ENCODE measurements at places on chromosomes 5 and 9. TPM values are rescaled to one million over a fixed set of nuclear protein-coding genes. Genes with fewer than 3 reads are reported as not detected.
A peak's percentile ranks its signal among the peaks of the same experiment; 100 is the strongest.

DNA sequence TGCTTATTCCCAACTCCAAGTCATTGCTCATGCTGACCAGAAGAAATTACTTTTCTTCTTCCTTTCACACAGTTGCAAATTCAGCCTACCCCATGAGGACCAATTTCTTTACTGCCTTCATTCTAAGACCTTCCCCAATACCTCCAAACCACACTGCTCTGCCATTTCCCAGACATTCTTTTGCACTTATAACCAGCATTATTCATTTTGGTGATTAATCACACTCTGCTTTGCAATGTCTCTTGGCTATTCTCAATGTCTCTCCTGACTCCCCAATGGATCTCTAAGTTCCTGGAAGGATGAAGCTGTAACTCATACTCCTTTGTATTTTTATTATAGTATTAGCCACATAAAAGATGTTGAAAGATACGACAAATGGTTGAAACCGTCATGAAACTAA is 105.7 kb upstream of the RANBP3L start:
- DNase-seq = no peak

DNA sequence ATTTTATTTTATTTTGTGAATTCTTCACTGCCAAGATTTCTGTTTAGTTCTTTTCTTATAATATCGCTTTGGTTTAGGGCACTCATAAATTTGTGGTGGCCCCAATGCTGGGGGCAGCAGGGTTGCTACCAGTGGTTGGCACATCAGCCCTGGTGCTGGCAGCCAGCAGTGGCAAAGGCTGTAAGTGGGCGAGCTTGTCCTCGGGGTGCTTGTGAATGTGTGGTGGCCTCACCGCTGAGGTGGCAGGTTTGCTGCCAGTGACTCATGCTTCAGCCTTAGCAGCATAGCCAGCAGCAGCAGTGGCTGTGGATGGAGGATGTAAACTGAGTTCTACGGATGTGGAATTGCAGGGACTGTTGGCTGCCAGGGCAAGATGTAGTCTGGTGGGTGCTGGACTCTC is 262.9 kb upstream of the DMAC1 start:
- DNase-seq = no peak

DNA sequence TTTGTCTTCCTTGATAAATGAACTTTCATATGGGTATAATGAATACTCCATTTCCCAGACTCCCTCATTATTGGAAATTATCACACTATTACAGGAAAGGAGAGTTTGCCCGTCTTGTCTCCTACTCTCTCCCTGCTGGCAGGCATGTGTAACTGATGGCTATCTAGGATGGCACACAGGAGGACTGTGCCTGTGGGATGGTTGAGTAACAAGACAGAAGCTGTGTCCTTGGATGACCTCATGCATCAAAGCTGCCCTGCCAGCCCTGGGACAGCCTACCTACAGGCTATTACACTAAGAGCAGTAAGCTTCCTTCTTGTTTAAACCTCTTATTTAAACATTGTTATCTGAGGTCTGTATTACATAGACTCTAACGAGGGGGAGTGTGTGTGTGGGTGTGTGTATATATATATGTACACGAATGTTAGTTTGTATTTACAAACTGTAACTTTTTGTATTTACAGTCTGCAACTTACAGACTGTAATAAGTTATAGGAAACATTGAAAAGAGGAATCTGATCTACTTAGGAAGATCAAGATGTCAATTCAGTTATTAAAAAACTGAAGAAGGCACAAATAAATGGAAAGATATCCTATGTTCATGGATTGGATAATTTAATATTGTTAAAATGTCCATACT is 247.6 kb upstream of the ACO1 start:
- no peak for DNase-seq

DNA sequence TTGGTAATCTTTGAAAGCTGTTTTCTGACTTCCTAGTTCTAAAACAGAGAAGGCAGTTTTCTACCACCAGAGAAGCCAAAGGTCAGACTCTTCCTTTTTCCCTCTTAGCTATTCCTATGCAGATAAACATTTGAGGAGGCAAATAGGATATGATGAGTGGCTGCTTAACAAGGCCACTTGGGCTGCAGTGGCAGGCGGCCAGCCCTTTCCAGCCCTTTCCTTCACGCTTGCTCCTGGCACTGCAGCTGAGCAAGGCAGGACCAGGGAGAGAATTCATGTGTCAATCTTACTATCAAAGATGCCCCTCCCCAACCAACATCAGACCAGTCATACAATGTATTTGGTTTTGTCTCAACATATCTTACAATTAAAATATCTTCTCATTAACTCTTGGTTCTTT is 36.8 kb upstream of the RNF38 start:
- no peak for DNase-seq

DNA sequence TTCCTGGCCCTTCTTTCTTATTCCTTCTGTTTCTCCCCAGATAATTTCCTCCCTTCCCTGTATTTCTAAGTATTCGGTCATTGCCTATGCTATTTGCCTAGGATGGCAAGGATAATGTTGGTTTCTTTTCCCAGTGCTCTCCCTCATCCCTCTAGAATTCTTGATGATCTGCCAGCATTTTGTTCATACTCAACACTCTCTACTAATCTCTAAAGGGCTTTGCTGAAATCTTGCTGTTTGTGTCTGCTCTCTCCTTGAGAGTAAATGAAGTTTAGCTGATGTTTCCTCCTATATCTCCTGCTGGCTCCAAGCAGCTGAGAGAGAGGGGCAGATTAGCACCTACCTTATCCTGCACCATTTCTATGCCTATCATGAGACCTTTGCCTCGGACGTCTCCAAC is 38.1 kb downstream of the AGXT2 start:
- no peak for DNase-seq

DNA sequence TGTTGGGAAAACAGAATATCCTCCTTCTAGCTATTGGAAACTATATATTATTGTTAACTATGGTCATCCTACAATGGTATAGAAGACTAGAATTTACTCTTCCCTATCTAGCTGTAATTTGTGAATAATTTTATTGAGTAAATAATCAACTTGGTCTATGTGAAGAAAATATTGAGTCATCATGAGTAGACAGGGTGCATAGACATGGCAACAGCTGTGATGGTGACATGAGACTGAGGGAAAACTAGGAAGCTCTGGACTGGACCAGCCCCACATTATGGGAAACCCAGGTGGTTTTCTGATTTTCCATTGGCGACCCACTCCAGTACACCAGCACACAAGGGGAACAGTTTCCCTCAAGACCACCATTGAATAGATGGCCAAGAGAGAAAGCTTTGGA is 95.0 kb downstream of the APBA1 start:
- DNase-seq = no peak

- DNase-seq = no peak
These were observed 7.7 kb upstream of the MAP3K1 start for GRCh38 chr5:56807679-56808078.

DNA sequence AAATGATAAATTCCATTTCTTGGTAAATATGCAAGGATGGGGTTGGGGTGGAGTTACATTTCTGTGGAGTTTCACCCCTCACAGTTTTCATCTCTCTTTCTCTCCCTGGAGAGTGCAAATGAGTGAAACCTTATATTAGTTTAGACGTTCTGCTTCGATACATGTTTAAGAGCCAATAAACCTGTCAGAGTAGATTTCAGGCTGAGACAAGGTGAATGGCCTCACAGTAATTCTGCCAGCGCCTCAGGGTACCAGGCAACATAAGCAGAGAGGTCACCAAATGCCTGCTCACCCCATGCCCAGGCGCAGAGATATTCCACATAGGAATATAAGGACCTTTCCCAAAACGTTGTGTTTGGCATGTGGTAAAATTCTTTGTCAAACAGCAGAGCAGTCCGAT is 154.9 kb upstream of the VLDLR start:
- DNase-seq = no peak

- DNase-seq = no peak
These were observed 74.4 kb downstream of the ATG10 start for GRCh38 chr5:82046276-82046647.

DNA sequence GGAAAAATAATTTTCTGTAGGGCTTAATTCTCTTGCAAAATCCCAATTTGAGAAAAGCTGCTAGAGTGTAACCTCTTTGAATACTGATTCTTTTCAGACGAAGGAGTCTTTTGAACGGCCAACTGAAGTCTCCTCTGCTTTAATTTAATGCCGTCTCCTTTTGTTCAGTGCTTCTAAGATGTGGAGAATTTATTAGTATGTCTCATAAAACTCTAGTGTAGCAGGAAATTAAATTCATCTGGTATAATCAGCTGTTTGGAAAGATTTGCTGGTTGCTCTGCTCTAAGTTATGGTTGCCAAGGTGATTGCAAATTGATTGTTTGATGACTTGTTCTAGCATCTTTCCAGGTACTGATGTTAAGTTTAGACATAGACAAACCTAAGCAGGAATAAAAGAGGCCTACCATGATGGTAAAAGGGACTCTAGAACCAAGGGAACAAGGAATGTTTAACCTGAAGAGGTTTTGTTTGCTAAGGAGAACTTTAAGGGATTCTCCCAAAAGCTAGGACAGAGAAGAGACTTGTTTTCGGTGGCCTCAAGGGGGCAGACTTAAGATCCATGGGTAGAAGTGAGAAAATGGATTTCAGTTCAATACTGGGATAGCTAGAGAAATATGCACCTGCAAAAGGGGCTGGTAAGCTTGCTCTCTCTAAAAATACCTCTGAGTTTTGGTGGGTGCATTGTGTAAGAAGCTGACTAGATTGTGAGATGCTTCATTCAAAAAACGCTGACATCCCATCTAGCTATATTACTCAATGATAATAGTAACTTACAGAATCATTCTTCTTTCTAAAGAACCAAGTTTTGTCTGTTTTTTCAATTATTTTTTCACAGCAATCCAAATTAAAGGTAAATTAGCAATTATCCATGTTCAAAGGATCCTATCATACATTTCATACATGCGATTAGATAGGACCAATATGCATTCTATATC is 5.7 kb upstream of the ADRB2 start:
- DNase-seq = no peak

DNA sequence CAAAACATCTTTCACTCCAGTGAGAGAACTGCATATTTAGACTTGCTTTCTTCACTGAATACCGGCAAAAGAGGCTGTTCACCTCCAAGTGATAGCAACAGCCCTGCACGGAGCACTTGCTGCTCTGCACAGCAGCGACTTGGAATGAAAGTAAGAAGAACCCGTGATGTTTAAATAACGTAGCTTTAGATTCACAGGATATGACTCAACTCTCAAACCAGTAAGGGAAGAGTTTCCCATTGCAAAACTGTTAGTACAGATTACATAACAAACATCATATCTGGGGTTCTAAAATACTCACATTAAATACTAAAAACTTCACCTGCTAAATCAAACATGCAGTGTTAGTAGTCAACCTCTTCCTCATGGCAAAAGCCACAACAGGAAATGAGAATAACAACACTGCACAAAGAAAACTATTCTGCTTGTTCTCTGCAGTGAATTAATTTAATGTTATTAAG is 203.4 kb downstream of the MCTP1 start:
- no peak for DNase-seq

DNA sequence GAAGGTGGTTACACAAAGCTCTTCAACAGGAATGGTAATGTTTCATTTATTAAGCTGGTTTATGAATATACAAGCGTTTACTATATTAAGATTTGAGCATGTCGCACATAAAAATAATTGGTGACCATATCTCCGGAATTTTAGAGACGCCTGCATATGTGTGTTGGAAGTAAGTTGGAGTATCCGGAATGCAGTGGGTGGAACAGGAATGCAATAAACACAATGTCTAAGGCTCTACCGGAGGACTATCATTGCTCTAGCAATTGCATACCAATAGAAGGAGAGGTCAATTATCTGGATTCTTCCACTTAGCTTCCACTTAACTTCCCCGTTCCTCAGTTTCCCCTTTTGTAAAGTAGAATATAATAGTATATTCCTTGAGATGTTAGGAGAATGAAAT is 1.1 kb upstream of the CEP78 start:
- no peak for DNase-seq

- DNase-seq = no peak
These were observed 365.9 kb downstream of the DMAC1 start for GRCh38 chr9:7433508-7434292.

GRCh38 chr5:44360919-44361318 is 28.3 kb downstream of the FGF10 start:
- DNase-seq = no peak

GRCh38 chr5:122933956-122934355 is 88.5 kb downstream of the SNX24 start:
- no peak for DNase-seq

- no peak for DNase-seq
These were observed 5.5 kb downstream of the TSTD2 start for GRCh38 chr9:97627624-97628023.

- DNase-seq = no peak
These were observed 275.2 kb upstream of the DMAC1 start for GRCh38 chr9:8074713-8075286.

DNA sequence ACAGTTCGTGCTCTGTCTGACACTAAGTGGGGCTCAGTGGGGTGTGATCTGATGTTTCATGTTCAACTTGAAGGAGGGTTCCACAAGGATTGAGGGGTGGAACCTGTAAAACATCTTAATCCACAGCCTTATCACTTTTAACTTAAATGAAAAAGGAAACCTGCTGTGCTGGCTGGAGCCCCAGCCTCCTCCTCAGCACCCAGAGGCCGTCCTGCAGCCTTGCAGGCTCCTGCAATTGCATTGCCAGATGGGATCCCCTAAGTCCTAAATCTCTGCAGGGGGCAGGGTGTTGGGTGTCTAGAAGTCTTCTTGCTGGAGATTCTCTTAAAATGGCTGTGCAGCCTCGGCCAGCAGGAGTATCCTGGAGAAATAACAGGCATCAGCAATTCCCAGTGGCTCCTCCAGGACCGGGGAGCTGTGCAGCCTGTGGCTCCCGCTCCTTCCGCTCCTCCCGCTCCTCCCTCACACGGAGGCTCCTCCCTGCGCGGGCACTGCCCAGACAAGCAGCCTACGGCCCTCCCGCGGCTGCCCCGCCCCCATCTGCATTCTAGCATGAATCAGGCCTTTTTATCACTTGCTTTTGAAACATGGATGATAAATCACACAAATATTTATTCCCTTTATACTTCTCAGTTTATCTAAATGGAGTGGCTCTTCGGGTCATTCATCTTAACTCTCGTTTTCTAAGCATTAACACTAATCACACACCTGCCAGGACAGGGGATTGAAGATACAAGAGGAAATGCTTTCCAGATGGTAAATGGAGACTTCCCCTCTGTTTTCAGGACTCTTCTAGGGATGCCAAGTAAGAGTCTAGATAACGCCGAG is 131.0 kb downstream of the ADAMTS16 start:
- peak; percentile 78 for DNase-seq

Gene ADAMTS12
- 2.9 TPM for total RNA-seq

Gene ACOT12
- total RNA-seq = not detected

Gene DNAJC18
- 11.6 TPM for total RNA-seq

Gene IFNA8
- total RNA-seq = not detected

Gene CXCL14
- 2.8 TPM for total RNA-seq

Gene PCDHB15
- total RNA-seq = 6.3 TPM

Gene PCDHGA7
- total RNA-seq = 5.8 TPM

Gene CATSPER3
- 0.36 TPM for total RNA-seq

All from ovary (tissue), 10 donors.